ENCODE measurements at places on chromosomes 11 and 22. TPM values are rescaled to one million over a fixed set of nuclear protein-coding genes. Genes with fewer than 3 reads are reported as not detected.

Gene GALR3
- total RNA-seq, result 0.32 TPM

Gene KRTAP5-8
- total RNA-seq, result not detected

- no peak for DNase-seq
Measured at GRCh38 chr11:114058026-114058706, 1.3 kb upstream of the ZBTB16 start.

DNA sequence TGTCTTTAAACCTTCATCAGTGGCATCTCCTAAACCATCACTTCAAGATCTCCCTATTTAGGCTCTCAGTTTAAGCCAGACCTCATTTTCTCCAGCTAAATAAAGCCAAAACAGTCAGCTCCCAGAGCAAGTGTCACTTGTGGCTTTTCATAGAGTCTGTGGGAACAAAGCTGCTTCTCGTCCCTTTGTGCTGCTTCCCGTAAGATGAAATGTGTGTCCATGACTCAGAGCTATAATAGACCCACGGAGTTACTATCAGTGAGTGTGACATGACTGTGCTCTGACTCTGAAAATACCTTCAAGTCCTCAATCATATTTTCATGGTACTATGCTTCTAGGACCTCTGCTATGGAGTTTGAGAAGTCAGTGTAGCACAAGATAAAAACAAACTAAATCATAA lies 57.3 kb upstream of the SLN start:
- no peak for DNase-seq

GRCh38 chr11:22795914-22796313 lies 33.7 kb downstream of the SVIP start:
- no peak for DNase-seq

- DNase-seq, result no peak
Measured at GRCh38 chr11:78451371-78452150, 33.9 kb upstream of the GAB2 start.

GRCh38 chr11:17209939-17210245 lies 2.1 kb upstream of the PIK3C2A start:
- DNase-seq, result no peak

All from activated T-helper 2 cell treated with anti-CD3 and anti-CD28 coated beads, Interferon-gamma antibody, Interleukin-2, Interleukin-4, amounts not matched to agents 10 μg/mL and 5 μg/mL and 100 μg/mL, durations not matched to agents 14 hours and 24 hours and 36 hours (primary cell).